ENCODE measurements at places on chromosomes 3 and 15.

GRCh38 chr3:71290301-71290700 lies 293.2 kb downstream of the FOXP1 start:
- no peak for DNase-seq

GRCh38 chr15:92328207-92328606 lies 65.5 kb upstream of the ST8SIA2 start:
- no peak for DNase-seq

DNA sequence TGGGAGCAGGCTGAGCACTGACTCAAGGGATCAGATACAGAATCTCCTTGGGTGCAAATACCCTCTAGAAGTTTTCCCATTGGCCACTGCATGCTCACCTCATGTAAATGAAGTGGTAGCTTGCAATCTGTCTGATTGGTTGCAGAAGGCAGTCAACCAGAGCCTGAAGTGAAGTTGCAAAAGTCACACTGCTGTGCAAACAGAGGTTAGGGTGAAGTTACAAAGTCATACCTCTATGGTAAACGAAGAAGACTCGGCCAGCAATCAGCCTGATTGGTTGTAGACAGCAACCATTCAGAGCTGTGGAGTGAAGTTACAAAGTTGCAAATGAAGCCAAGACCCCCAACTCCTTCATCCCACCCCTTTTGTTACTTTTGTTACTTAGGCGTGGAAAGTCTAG lies 27.1 kb downstream of the STARD9 start:
- no peak for DNase-seq

GRCh38 chr3:114624571-114625181 lies 330.8 kb downstream of the TIGIT start:
- peak; percentile 92 for DNase-seq

DNA sequence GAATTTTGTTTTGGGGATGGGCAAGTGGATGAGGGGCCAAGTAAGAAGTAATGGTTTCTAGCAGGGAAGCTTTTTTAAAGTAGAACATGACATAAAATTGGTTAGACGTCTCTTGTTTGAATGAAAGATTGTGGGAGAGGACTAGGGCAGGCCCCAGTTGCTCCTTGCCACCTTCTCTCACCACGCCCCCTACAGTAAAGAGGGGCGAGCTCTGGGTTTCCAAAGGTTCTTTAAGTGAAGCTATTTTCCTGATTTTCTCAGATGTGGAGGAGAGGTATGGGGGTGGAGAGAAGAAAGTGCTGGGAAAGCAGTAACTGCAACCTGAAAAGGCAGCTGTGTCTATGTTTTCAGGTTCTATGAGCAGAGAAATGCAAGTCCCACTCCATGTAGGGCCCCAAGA lies 32.6 kb upstream of the SKIL start:
- DNase-seq, result no peak

DNA sequence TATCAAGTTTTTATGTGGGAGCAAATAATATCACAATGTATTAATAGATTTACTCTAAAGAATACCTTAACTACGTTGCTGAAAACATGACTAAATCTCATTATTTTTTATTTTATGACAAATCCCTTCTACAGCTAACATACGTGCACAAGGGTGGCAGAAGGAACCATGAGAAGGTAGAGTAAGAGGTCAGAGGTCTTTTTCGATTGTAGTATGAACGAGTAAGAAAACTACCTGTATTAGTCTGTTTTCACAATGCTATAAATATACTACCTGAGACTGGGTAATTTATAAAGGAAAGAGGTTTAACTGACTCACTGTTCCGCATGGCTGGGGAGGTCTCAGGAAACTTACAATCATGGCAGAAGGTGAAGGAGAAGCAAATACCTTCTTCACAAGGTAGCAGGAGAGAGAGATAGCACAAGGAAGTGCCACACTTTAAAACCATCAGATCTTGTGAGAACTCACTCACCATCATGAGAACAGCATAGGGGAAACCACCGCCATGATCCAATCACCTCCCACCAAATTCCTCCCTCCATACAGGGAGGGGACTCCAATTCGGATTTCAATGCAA lies 95.3 kb downstream of the SUCLG2 start:
- no peak for DNase-seq

DNA sequence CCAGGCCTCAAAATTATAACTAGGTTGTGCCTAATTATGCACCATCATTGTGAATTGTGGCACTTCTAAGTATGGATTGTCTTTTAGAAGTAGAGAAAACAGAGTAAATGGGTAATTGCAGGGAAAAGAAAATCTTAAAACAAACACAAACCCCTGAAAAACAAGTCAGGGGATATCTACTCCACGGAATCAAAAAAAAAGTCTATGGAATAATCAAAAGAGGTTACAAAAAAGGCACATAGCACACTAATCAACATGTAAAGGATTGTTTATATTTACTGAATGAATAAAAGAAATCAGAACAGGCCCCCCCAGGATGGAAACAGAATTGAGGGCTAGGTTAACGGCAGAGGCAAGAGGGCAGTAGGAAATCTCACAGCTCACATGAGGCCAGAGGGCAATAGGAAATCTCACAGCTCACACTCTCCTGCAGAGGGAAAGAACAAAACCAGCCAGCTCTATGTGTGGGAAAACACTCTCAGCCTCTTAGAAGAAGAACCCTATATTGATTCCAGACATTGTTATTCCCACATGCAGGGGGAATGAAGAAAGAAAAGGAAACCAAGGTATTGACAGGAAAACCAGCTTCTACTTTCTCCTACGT lies 72.7 kb upstream of the FNDC3B start:
- no peak for DNase-seq

- no peak for DNase-seq
Observed at GRCh38 chr15:99014803-99015697, 7.5 kb upstream of the PGPEP1L start.

DNA sequence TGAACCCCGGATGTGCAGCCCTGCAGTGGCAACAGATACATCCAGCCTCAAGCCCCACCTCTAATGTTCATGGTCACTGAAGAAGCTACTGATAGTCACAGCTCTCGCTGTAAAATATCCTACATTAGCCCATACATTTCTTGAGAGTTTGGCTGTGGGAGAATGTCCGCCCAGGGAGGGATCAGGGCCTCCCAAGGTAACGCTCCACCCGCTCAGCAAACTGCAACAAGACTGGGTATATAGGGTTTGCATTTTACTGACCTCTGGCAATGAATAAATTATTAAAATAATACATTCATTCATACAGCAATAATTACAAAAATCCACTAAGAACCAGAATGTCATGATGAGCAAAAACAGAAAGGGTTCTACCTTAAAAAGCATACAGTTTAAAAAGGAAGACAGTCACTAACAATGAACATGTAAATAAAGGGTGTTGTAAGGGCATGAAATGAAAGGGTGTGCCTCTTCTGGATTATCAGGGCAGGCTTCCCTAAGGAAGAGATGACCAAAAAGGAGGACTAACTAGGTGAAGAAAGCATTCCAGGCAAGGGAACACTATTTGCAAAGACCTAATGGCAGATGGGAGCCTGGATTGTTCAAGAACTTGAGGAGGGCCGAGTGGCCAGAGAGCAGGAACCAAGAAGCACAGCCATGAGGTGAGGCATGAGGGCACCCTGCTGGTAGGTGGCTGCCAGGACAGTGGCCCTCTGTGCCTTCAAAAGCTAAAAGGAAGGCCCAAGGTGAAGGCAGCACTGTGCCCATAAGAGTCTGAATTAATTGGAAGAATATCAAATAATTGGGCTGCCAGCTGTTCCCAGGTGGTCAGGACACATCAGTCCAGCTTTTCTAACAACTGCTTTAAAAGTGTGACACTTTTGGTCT lies 28.1 kb upstream of the CTDSPL start:
- no peak for DNase-seq

GRCh38 chr15:63274427-63274826 lies 3.0 kb upstream of the APH1B start:
- DNase-seq, result no peak

GRCh38 chr3:58496206-58496857 lies 4.4 kb downstream of the KCTD6 start:
- DNase-seq, result no peak

DNA sequence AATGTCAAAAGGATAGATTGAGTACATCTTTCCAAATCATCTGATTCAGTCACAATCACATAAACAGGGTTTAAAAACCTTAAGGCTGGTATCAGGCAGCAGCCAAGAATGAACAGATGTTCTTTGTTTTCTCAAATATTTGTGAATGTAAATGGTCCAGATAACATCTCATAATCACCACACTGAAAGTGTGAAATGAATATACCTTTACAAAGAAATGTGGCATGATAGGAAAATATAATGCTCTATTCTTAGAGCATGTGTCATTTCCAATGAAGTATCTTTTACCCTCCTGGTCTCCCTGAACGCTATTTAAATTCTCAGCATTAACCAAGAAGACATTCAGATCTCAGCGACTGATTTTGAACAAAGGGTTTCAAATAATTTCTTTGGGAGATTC lies 8.8 kb upstream of the ACTC1 start:
- DNase-seq, result no peak

- DNase-seq, result no peak
Observed at GRCh38 chr3:74711913-74712512, 97.6 kb upstream of the CNTN3 start.

DNA sequence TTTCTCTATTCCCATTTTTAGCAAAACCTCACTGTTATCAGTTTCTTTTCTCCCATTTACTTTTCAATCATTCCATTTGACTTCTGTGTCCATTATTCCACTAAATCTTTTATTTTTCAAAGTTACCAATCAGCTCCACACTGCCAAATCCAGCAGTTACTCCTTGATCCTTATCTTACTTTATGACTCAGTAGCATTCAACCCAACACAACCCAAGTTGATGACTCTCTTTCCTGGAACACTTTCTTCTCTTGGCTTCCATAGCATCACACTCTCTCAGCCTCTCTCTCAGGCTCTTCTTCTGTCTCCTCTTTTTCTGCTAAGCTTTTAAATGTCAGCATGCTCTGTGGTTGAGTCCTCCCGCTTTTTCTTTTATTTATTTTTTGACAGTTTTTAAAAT lies 36.3 kb downstream of the RASGRP1 start:
- DNase-seq, result no peak

DNA sequence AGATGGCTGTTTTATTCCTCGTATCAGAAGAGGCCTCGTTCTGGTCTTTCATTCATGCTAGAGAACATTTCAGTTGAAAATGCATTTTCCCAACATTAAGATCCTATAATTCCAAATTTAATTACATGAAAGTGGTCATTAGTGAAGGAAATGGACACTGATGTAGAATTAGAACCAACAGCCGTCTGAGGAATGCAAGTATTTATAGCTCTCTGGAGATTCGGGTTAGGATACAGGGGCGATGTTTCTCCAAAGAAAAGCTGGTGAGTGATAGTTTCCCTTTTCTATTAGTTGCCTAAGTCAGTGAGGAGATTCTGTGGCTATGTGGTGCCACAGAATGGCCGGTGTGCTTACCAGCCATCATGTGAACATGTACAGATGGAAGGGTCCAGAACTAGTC lies 109.0 kb upstream of the IL12A start:
- no peak for DNase-seq

DNA sequence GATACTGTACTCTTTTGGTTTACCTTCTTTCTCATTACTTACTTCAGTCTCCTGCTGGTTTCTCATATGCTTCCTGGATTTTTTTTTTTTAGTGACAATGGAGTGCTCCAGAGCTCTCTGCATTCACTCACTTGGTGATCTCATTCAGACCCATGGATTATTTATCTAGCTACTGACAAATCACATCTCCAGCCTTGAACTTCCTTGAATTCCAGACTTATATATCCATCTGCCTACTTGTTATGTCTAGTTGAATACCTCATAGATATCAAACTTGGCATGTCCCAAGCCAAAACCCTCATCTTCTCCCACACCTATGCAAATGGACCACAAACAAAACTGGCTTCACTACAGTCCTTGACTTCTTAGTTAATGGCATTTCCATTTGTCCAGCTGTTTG lies 234.7 kb upstream of the ZPLD1 start:
- no peak for DNase-seq

DNA sequence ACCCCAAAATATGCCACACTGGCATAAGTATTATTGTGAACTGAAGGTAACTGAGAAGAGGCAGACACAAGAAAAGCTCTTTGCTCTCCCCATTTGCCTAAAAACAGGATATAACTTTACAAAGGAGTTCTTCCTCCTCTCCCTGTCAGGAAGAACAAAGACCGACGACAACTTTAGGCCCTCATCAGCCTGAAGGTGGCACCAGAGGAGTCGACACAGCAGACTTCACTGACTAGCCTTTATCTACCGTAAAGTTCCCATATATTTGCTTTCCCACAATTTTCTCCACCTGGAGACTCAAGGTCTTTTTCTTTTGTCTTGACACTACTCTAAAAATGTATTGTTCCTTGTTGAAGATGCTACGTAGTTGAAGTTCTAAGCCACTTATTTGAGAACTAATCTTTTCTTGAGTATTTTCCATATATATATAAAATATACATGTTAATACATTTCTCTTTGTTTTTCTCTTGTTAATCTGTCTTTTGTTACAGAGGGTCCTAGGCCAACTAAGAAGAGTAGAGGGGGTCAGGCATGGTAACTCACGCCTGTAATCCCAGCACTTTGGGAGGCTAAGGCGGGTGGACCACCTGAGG lies 16.2 kb upstream of the XIRP1 start:
- DNase-seq, result no peak

- DNase-seq, result no peak
Observed at GRCh38 chr3:70621451-70621850, 309.0 kb upstream of the MDFIC2 start.

GRCh38 chr3:110254591-110254990 lies 817.0 kb upstream of the NECTIN3 start:
- no peak for DNase-seq

DNA sequence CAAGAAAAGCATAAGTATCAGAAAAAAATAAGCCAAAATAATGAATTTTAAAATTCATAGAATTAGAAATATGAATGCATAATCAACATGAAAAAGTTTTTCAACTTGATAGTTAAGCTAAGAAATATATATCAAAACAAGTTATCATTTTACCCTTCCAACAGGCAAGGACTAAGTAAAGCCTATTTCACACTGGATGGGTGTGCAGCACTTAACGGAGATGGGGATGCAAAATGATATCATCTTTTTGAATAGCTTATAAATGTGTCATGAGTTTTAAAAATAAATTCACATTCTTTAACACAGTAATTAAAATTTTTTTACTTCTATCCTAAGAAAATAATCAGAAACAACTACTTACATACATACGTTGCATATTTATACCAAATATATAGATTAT lies 20.9 kb downstream of the PIK3R4 start:
- DNase-seq, result no peak

DNA sequence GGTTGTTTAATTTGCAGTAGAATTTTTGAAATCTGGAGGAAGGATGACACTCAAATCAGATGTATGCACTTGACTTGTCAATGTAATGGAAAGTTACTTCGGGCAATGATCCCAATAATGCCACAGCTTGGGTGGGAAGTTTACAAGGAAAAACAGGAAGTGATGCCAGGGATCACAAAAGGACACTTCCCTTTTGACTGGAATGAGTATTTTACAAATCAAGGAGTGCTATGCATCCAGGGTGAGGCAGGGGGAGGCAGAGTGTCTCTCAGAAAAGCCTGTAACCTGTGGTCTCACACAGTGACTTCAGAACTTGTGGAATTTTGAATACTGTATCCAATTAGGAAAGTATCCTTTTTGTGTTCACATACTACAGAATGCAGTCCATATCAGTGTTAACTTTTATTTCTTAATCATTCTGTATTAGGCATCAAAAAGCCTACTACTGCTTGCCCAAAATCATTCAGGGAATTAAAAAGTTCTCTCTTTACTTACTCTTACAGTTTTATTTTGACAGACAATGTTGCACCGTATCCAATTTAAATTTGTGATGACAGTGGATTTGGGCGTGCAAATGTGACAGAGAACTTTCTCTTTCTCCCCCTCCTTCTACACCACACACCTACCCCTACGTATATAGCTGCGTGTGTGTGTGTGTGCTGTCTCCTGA lies 445.1 kb downstream of the MECOM start:
- DNase-seq, result no peak

All from GM04503 (cell line).